ENCODE measurements at places on chromosomes 4 and X. TPM values are rescaled to one million over a fixed set of nuclear protein-coding genes. Genes with fewer than 3 reads are reported as not detected.

Gene RHOXF1
- not detected for total RNA-seq

Gene ETDB
- total RNA-seq = not detected

Gene PNMA5
- not detected for total RNA-seq

Gene PPAT
- 17.5 TPM for total RNA-seq

Gene CXCL6
- total RNA-seq = not detected

Measured in camera-type eye (tissue), 1 donor.